Amniotic epithelial cell (primary cell): ENCODE measurements at places on chromosomes 16 and 17.
A peak's percentile ranks its signal among the peaks of the same experiment; 100 is the strongest.

GRCh38 chr17:9346296-9346926 is 229.2 kb downstream of the STX8 start:
- DNase-seq, result peak; percentile 82

DNA sequence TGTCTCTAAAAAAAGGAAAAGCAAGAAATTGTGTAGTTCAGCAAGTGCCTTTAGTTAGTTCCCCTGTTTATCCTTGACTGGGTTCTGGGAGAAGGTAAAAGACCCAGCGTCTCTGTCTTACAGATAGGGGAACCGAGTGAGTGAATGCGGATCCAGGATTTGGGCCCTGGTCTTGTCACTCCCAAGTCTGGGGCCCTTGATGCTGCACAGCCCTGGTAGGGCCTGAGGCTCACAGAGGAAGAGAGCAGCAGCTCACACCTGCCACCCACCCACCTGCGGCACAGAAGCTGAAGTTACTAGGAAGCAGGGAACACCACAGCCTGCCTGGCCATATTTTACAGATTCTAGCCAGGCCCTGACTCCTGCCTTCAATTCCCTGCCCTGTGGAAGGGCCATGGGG is 22.2 kb downstream of the LASP1 start:
- no peak for DNase-seq

DNA sequence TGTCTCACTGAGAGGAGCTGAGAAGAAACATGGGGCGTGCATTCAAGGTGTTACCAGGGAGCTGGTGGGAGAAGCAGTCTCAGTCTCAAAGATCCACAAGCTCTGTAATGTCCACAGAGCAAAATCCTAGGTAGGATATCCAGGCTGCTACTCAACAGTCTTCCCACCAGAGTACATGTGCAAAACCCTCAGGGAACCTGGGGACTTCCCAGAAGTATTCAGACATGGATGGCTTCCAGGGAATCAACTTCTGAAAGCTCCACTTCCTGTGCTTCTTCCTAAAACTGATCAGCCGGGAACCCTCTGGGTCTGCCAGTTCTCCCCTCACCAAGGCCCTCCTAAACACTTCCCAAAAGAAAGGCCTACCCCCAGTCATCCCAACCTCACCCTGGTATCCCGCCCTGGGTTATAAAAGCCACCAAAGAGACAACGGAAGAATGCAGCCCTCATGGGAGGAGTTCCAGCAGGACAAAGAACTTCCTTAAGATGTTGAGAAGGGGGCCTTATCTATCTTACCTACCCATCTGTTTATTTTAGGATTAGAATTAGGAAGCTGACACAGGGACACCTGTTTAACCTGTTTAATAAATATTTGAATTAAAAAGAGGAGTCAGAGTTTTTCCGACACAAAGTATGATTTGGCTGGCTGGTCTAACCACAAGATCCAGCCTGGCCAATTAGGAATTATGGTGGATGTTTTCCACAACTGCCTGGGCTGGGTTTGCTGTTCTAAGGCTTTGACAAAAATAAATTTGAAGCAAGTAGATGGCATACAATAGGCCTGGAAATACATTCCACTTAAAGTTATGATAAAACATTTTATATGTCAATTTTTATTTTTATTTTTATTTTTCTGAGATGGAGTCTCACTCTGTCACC is 37.0 kb downstream of the CUEDC1 start:
- no peak for DNase-seq

DNA sequence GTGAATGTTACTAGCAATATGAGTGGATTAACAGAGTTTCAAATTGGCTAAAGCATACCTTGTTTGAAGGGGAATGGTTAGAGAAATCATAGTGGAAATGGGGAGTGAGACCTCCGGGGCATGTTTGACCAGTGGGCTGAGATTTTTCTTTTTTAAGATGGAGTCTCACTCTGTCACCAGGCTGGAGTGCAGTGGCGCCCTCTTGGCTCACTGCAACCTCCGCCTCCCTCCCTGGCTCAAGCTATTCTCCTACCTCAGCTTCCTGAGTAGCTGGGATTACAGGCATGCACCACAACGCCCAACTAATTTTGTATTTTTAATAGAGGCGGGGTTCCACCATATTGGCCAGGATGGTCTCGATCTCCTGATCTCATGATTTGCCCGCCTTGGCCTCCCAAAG is 9.6 kb downstream of the CDRT15 start:
- no peak for DNase-seq

- DNase-seq, result peak; percentile 40
Observed at GRCh38 chr16:18969050-18969854, 14.5 kb upstream of the TMC7 start.

DNA sequence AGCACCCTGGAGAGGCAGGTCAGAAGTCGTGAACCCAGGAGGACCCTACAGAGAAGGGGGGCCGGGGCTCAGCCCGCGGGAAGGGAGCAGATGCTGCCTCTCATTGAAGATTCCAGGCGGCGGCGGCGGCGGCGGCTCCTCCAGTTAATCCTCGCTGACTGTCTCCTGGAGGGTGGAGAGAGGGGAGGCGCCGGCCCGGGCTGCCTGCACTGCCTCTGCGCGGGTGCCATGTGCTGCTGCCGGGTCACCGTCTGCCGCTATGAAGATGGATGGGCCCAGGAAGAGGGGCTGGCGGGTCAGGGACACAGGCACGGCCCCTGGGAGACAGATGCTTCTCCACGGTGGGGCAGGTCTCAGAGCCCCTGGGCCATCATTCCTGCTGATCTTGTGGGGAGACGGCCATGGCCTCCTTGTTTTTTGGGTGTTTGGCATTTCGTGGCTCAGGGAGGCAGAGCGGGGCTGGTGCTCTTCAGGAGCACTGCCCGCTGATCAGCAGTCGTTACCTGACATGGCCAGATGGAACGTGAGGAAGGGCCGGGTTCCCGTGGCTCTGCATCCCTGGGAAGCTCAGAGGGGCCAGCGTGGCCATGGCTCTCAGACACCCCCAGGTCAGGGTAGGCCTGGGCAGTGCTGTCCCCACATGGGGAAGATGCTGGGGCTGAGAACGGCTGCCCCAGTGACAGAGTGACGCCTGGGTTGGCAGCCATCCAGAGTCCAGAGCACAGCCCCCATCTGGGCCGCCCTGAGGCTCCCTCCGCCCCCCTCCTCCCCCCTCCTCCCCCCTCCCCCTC is 36.1 kb downstream of the GINS2 start:
- DNase-seq, result peak; percentile 69

DNA sequence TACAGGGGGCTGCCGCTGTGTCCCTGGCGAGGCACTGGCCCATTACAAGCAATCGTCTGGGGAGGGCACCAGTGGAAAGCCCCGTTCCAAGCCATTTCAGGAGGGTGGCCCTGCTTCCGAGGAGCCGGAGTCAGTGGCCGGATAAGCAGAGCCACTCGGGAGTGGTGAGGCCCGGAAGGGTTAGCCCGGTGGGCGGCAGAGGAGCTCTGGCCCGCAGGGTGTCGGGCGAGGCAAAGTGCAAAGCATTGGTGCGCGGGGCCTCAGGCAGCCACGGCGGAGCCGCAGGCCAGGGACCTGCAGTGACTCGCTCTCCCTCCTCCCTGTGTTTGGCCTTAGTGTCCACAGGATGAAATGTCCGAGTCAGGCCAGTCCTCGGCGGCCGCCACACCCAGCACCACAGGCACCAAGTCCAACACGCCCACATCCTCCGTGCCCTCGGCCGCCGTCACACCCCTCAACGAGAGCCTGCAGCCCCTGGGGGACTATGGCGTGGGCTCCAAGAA is 24.6 kb downstream of the NME3 start:
- DNase-seq, result no peak

GRCh38 chr16:30723725-30724355 is 24.4 kb upstream of the PHKG2 start:
- DNase-seq, result no peak

GRCh38 chr17:80138856-80139426 is 8.0 kb downstream of the EIF4A3 start:
- DNase-seq, result no peak

DNA sequence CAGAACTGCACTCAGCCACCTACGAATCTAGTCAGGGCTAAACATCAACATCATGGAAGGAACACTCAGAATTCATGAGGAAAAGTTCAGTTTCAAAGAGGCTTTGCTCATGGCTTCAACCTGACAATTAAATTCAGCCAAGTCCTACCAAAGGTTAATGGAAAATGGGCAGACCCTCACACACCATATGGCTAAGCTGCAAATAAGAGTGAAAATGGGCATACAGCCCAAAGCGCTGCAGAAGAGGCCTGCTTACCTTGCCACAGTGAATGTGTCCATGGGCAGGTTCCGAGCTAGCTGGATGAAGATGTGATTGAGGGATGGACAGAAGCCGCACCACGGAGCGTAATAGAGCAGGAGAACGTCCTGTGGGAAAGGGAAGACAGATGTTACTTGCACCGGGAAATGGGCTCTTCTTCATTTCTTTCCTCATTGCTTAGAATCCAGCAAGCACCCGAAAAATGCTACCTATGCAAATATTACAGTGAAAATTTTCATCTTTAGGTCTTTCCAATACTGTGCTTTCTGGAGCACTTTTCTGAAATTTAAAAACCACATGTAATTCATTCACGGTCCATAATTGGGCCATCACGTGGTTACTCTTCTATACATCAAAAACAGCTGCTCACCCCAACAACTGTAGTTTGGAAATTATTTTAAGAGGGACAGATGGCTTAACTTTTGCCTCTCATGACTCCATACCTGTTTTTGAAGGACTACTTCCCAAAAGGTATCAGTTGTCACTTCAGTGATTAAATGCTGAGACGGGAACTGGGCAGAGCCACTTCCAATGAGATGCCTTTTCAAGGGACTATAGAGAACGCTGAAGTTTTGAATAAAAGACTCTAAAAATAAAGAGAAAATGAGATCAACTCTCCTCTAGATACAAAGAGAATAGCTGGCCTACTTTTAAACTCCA is 19.6 kb downstream of the SNN start:
- no peak for DNase-seq
